ENCODE measurements at places on chromosomes 5 and 9. TPM values are rescaled to one million over a fixed set of nuclear protein-coding genes. Genes with fewer than 3 reads are reported as not detected.
A peak's percentile ranks its signal among the peaks of the same experiment; 100 is the strongest.

- DNase-seq, result no peak
These were observed 219.6 kb downstream of the PLK2 start for GRCh38 chr5:58240322-58240721.

- DNase-seq, result no peak
These were observed 220.4 kb upstream of the IRX4 start for GRCh38 chr5:2102819-2103776.

DNA sequence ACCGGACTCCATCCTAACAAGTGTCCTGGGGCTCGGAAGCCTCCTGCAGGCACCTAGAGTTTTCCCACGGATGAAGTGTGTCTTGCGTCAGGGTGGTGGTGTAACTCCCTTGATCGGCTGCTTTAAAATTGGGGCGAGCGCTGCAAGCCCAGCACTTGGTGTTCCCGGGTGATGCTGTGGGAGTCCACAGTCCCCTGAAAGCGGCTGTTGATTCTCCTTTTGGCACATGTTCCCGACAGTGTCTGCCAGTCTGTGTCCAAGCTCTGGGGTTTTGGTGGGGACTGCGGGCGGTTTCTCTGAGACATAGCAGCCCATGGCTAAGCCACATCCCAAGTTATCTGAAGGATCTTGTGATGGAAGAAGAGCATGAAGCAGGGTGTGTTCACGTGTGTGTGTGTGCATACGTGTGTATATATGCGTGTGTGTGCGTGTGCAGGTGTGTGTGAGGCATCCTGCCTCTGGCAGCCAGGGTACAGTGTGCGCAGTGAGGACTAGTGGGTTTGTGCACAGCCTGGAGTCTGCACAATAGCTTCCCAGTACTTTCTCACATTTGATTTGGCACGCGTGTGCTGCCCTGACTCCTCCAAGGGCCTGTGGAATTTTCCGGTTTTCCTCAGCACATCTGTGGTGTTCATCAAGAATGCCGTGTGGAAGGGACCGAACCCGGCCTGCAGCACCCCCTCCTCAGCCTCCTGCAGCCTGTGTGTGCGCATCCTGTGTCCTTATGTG, 16.9 kb downstream of the SLC25A48 start:
- no peak for DNase-seq

GRCh38 chr9:127520941-127521918, 69.9 kb downstream of the LRSAM1 start:
- DNase-seq, result no peak

ANKRD33B gene
- total RNA-seq, result 8.1 TPM

C5orf15 gene
- total RNA-seq, result 98.5 TPM

PCDHA9 gene
- 4.1 TPM for total RNA-seq

DNA sequence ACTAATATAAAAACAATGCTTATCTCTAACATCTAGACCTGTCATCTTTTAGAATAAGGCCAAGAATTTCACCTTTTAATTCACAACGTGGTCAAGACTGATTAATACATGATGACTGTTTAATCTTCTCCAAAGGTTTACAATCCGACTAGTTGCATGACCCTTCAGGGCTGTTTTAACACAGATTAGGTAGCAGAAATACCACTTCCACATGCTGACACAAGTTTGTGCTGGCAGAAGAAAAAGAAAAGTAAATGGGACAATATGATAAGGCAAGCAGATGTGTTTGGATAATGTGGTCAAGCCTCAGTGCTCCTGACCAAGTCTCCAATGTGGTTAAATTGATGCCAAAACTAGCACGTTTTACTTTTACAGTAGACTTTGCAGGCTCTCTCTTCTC, 31.1 kb downstream of the SEMA6A start:
- DNase-seq, result no peak

DNA sequence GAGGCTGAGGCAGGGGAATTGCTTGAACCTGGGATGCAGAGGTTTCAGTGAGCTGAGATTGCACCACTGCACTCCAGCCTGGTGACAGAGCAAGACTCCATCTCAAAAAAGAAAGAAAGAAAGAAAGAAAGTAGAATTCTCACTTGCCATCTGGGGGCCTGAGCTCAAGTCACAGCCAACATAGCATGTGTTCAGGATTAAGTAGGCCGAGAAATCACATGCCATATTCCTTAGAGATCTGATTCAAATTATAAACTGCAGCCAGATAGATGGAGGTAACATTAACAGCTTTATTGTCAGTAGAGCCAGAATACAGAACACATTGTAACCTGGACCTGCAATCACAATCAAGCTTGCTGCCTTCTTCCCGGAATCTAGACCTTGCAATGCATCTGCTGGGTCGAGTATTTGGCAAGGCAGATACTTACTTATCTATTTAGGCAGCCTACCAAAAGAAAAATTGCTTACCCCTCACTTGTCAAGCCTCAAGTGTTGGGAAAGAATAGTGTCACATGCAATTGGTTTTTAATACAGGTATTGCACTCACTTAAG, 173.7 kb downstream of the CPLANE1 start:
- DNase-seq, result no peak

PCDHGB2 gene
- total RNA-seq, result 6.3 TPM

- DNase-seq, result no peak
These were observed 413.6 kb upstream of the TNC start for GRCh38 chr9:115531410-115532125.

DNA sequence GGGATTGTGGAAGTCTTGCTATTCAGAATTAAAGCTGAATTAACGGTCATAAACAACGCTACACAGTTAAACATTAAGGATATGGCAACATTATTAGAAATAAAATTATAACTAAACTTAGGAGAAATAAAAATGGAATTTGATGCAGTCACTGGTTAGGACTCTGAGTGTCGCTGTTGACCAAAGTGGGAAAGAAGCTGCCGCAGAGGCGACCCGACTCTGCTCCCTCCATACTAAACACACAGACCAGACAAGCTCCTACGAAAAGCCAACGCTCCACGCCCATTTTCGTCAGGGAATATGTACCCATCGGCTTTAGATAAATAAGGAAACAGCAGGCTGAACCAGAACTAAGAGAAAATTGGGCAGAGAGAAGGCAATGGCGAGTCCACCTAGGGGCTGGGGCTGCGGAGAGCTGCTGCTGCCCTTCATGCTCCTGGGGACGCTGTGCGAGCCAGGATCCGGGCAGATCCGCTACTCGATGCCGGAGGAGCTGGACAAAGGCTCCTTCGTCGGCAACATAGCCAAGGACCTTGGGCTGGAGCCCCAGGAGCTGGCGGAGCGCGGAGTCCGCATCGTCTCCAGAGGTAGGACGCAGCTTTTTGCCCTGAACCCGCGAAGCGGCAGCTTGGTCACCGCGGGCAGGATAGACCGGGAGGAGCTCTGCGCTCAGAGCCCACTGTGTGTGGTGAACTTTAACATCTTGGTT, at the start of gene PCDHGA5:
PCDHGA5 (plus strand) TSS at position 211 of the 709 bp plus-strand sequence; CDS start at position 380, 169 bp downstream.
- DNase-seq, result no peak

DAPK1 gene
- total RNA-seq, result 53.3 TPM

- no peak for DNase-seq
These were observed 662.7 kb upstream of the RGMB start for GRCh38 chr5:98110791-98111190.

- no peak for DNase-seq
These were observed 200.6 kb upstream of the IRX1 start for GRCh38 chr5:3394891-3395599.

DNA sequence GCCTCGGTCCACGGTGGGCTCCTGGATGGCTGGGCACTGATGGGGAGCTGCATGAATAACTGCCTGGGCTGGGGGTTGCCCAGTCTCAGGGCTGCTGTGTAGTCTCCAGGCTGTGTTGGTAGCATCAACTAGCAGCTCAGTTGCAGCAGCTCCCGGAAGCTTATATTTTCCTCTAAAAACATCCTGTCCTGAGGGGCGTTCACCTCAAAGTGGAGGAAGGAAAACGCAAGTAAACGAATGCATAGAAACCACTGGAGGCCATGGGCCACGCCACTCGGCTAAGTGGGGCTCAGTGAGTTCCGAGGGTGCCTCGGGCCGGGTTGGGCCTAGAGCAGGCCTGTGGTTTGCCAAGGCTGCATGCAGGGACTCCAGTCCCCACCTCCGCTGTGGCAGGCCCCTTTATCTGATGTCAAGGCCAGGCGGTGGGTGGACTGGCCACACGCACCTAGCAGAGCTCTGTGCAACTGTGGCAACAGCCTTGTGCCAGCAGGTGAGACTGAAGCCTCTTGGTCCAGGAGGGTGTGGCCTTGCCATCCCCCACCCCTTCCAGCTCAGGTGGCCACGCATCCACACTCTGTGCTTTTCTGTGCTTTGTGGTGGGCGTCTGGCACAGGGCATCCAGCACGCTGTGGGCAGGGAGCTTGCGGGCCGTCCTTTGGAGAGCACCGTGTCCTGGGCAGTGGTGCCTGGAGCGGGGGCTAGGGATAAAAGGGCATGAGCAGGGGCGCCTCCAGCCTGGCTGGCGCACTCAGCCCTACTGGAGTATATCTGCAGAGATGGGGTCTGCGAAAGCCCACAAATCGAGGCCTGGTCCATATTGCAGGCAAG, 15.1 kb downstream of the TCF7 start:
- DNase-seq, result no peak

SLC22A4 gene
- total RNA-seq, result 4.0 TPM

- DNase-seq, result peak; percentile 63
These were observed 43.1 kb upstream of the RXRA start for GRCh38 chr9:134283111-134283515.

DNA sequence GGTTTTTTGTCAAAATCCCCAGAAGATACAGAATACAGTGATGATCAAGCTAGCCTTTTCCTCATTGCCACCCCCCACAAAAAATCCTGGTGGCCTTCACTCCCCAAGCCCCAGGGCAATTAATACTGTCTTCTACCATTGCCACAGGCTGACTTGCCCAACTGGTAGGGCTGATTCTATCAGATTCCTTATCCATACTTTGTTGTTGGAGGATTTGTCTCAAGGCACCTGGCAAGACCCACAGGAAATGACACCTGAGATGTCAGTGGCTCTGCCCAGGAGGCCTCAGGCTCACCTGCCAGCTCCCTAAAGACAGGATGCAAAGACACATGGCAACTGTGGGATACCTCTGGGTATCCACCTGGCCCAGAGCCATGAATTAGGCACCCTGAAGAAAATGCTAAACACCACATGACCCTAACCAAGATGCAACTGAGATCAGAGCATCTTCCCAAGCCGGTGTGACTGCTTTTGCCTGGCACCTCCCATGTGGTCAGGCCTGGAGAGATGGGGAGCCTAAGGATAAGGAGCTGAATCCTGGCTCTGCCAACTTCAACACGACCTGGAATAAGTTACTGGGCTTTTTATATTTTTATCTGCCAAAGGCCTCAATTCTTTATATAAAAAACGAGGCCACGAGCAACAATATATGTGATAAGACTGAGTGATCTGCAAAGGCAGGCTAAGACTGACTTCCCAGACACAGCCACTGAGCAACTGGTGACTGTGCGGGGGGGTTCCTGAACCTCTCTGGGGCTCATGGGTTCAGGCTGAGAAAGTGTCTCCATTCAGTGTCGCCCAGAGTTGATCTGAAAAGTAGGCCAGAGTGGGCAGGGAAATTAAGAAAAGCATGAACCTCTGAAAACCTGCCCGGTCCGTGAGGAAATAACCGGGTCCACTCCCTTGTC, 944 bp downstream of the ATOX1 start:
- no peak for DNase-seq

DNA sequence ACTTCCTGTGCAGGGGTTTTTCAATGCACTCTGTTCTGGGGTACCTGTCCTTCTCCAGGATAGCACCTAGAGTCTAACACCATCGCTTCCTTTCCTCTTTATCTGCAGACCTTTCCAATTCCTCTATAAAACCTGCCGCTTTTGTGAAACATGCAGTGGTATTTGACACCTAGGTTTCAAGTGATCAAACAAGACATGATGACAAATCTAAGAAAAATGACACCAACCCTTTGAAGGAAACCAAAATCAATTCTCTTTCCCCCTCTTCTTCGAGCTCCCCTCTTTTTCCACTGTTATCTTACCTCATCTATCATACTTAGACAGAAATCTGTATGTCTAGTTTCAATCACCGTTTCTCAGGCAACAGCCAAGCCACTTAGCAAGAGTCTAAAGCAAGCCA, 25.6 kb upstream of the RANBP17 start:
- DNase-seq, result no peak

FAM114A2 gene
- 54.3 TPM for total RNA-seq

DNA sequence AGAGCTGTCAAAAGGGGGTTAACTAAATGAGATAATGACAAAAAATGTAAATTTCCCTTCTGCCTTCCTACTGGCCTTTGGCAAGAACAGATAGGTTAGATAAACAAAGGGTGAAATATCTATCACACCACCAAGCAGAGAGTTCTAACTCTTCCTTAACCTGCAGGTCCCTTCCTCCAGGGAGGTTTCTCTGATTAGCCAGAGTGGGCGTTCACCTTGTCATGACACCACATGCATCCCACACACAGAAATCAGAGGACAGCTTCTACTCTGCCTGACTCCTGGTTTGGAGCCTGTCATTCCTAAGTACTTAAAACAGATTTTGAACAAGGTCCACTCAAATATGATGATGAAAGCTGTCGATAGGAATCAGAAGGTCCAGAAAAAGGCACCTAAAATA, 180.0 kb downstream of the CDK5RAP2 start:
- no peak for DNase-seq

GARIN3 gene
- total RNA-seq, result not detected

DNA sequence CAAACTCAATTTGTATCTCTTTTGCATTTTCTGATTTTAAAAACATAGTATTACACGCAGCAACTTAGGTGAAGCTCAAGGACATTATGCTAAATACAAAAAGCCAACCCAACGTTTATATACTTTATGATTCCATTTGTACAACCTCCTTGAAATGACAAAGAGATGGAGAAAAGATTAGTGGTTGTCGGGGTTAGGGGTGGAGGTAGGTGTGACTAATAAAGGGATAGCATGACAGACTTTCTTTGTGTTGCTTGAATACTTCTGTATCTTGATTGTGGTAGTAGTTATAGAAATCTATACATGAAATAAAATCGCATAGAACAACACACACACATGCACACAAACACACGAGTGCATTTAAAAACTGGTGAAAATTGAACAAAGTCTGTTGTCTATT, 42.5 kb upstream of the EFNA5 start:
- DNase-seq, result no peak

DNA sequence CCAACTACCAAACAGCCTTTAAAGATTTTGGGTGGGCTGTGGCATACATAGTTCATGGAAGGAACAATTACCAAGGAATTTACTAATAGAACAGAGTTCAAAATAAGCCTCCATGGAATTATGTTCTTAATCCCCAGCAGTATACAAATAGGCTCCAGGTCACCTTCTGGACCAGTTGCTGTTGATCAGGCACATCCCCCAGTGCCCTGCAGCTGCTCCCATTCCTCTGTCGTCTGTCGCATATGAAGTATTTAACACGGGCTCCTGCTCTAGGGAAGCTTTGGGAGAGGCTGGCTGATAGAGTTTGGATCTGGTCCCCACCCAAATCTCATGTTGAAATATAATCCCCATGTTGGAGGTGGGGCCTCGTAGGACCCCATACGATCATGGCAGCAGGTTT, 17.8 kb downstream of the SHC3 start:
- DNase-seq, result no peak

PIP5K1B gene
- total RNA-seq, result 16.0 TPM

IL3 gene
- total RNA-seq, result not detected
